T-cell (primary cell): ENCODE measurements at places on chromosomes 7 and 10.

- DNase-seq: no peak
Measured at GRCh38 chr10:86402283-86402941, 35.8 kb upstream of the GRID1 start.

DNA sequence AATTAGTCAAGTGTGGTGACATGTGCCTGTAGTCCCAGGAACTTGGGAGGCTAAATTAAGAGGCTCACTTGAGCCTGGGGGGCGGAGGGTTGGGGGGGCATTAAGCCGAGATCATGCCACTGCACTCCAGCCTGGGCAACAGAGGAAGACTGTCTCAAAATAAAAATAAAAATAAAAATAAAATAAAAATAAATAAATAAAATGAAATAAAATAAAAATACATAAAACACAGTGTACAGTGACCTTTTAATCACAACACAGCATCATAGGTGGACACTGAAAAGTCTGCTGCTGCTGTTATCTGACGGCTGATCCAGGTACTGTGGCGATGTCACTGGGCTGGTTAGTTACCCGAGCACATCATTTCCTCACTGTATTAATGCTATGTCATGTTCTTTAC lies 27.1 kb downstream of the LARP4B start:
- DNase-seq: no peak

DNA sequence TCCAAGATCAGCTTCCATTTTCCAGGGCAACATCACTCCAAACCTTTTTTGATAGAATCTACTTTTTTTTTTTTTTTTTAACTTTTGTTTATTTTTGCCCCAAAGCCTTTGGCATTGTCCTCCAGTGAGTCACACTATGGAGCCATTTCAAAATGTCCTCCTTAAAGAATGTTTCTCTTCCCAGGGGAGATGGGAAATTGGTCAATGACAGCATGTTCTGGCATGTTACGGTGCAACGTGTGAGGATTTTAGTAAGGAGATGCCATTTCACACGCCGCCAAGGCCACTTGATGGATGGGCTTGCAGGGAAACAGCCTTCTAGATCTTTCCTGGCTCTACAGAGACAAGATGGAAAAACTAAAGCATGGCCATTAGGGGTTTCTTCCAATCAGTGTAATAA lies 30.7 kb upstream of the TRIL start:
- no peak for DNase-seq

DNA sequence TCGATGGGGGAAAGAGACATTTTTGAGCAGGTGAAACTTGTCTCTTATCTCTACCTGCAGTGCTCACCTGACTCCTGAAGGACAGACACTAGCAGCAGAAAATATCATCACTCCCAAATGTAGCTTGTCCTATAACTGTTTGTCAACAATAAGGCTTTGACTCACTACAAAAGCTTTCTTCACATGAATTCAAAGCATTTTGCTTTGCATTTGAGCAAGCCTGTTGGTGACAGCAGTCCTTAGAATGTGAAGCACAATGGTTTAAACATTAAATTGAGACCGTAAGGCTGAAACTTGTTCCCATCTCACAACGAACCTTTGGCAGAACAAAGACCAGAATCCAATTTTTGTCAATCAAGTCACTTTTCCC lies 30.6 kb upstream of the ZNRF2 start:
- DNase-seq: no peak
